ENCODE measurements at places on chromosomes 12 and 14.

GRCh38 chr14:106845286-106846087, 1319.1 kb downstream of the TMEM121 start:
- DNase-seq, result no peak

DNA sequence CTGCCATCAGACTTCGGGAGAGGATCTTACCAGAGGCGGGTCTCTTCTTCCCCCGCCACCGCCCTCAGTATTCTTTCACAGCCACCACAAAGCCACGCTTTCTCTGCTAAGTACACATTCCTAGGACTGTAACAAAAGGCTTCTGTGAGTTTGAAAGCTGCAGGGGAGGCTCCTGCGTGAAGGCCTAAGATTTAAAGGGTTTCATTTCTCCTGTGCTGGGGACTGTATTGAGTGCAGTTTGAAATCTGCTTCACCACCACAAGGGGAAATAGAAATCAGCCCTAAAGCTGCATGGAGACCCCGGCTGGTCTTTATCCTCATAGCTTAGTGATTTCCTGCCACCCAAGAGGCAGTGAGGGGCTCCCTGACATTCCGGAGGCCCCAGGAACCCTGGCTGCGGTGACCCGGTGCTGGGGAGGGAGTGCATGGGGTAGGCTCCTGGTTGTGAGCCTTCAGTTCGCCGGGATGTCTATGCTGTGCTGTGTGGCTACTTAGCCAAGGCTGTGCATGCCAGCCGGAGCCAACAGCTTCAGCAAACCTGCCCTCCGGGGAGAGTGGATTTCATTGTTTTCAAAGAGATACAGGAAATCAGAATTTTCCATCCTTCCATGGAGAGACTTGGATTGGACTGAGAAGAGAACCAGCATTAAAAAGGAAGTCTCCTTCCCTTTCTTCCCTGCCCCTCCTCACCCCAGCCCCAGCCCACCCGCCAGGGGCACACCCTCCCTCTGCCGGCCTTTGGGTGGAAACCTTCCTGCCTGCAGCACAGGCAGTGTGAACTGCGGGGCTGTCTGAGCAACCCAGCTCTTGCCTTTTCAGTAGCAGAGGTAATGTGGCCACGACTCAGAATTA, 163.3 kb downstream of the ETV6 start:
- DNase-seq, result no peak

DNA sequence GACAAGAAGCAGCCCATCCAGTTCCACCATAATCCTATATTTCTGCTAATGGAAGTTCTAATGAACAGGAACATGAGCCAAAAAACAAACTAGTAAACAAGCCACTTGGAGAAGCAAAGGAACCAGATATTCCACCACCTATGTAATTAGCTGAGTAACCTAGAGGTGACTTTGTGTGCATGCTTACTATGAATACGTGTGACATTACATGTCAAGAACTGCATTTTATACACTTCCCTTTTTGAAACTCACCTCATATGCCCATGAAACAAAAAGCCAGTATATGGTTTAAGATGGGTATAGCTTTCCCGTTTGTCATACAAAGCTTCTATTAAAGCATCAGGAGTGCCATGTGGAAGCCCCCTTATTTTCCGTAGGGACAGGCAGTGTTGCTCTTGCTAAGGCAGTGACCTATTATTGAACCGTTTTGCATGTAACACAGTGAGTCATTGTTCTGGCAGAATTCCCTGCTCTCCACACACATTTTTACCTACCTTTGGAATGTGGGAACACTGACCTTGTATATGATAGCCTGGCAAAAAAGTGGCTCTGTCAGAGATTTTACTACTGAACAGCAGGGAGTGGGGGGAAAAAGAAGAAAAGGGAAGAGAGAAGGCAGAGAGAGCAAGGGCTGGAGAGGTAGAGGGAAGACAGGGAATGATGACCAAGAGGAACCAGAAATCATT, 34.8 kb upstream of the FRMD6 start:
- peak; percentile 35 for DNase-seq

- DNase-seq, result peak; percentile 82
Observed at GRCh38 chr12:3777206-3777809, 24.4 kb upstream of the CRACR2A start.

DNA sequence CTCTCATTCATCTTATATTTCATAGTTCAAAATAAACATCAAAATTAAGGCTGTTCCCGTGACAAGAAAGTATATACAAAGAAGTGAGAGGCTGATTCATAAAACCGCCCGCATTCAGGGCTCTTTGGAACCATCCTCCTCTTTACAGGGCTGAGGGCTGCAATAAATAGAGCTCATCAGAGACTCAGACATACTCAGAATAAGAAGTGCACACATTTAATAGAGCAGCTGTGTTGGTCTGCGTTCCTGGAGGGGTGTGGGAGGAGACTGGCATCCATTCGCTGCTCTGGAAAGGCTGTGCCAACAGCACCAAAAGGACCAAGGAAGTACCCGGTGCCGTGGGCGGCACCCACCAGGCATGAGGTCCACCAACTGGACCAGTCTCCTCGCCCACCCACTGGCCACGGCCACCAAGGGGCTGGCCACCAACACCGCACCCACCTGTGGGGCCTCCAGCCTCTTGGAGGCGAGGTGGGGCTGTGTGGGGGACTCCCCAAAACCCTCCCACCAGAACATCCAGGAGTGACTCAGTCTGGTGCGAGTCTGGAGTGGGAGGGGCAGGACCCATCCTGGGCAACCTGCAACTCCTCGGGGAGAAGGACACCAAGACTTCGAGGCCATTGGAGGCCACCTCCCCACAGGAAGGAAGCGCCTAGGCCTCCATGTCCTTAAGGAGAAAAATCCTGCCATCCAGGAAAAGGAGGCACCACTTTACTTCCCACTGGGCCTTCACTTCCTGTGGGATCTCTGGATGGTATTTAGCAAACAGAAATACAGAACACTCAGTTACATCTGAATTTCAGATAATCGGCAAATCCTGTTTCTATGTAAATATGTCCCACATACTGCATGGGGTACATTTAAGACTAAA, 32.7 kb downstream of the VCPKMT start:
- no peak for DNase-seq

GRCh38 chr12:55743406-55744339, 751 bp downstream of the GDF11 start:
- DNase-seq, result peak; percentile 43

DNA sequence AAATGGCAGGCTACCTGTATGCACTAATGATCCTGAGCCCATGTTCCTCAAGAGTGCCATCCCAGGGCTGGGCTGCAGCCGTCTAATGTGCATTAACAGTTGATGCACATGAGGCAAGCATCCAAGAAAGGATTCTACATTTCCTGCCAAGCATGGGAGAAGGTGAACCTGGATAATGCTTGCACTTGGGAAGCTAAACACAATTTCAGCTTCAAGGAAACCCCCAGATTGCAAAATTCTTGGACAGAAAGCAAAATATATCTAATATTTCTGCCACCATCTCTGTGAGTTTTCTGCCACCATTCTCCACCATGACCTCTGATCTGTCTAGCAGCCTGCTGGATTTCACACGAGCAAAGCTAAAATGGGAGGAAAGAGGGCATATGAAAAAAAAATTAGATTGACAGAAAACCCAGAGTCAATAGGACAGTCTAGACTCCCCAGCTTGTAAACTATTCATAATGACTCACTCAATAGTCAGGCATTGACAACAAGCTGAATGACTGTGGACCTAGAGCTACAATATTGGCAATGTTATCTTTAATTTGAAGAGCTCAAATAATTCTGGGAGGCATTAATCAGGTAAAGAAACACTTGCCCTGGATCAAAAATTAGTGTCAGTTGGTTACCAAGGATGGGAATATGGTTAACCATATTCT, 91.9 kb upstream of the BCL2L14 start:
- no peak for DNase-seq

- no peak for DNase-seq
Observed at GRCh38 chr12:119374635-119375034, 40.1 kb downstream of the CCDC60 start.

DNA sequence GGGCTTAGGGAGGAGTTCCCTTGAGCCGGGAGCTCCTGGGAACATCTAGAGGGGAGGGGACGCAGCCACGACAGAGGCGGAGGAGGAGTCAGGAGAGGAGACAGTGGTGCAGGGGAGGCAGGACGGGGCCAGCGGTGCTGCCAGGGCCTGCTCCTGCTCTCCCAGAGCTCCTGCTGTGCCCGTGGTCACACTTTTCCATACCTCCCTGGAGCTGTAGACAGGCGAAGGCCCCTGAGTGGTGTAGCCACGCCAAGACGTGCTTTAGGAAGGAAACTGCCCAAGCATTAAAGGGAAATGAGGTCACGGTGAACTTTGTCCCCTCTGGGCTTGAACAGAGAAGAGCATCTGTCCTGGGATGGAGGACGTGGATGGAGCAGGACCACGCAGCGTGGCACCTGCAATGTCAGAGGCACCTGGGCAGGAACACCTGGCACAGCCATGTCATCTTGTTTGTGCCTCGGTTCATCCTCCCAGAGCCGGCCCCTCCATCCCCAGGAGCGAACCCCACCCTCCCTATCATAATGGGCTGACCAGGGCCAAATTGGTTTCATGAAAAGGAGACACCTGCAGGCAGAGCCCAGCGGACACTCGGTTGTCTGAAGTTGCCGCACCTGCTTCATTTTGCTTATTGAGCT, 239.5 kb upstream of the SFSWAP start:
- no peak for DNase-seq

DNA sequence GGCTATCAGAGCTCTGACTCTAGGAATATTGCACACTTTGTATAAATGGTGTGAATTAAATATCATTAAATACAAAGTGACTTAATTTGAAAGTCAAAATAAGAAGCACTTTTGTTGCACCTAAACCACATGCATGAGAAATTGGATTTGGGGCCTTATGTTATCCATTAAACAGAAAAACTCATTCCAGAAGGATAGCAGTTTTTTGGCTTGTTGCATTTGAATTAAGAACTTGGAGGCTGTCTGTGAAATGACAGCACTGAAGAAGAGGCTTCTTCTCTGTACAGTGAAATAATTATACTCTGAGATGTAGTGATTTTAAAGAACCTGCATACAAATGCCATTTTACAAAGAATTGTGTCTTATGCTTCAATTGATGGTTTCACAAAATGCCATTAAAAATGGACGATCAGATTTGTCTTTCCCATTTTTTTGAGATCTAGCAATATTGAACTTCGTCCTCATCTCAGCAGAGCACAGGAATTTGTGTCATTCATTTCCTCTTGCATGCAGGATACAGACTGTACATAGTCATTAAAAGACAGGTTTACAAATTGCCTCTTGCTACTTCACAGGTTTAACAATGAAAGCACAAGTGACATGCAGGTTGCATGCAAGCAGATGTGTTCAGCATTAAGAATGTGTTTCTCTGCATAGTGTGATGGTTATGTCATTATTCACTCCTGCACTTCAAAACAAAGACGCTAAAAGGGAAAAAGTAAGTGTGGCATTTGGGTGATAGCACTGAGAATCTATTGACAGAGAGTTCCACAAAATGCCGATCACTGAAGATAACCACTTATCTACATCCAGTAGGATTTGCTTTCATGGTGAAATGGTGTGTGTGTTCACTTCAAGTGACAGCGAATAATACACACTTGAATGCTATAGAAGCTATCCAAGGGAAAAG, 35.9 kb upstream of the PYGL start:
- DNase-seq, result no peak

DNA sequence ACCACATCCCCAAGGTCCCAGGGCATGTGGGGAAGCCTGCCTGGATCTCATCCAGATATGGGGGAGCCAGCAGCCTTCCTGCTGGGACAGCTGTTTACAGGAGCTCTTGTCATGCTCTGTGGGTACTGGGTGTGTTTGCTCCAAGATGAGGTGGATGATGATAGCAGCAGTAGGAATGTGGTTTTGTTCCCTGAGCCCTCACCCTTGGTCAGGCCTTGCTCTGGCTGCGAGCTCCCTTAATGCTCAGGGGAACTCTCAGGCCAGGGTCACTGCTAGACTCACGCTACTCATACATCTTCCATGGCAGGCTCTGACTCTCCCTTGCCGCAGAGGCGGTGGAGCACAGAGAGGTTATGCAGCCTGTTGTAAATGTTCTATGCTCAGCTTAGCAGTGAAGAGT, 990.3 kb downstream of the AACS start:
- DNase-seq, result no peak

DNA sequence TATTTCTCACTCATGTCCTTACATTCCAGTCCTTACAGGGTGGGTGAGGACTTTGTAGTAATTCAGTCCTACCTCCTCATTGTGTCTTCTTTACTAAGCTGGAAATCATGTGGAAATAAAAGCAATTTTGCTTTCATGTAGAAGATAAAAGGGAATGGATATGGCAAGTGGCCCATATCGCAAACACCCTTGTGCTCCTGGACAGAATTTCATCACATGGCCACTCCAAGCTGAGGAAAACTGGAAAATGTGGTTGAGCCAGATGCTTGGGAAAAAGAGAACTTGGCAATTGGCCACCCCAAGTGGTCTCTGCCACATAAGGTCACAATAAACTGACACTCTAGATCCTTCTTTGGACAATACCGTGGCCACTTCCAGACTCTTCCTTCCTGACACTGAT, 64.2 kb upstream of the IFNG-AS1 start:
- DNase-seq, result no peak

- no peak for DNase-seq
Observed at GRCh38 chr12:114478865-114479264, 72.9 kb upstream of the TBX5 start.

DNA sequence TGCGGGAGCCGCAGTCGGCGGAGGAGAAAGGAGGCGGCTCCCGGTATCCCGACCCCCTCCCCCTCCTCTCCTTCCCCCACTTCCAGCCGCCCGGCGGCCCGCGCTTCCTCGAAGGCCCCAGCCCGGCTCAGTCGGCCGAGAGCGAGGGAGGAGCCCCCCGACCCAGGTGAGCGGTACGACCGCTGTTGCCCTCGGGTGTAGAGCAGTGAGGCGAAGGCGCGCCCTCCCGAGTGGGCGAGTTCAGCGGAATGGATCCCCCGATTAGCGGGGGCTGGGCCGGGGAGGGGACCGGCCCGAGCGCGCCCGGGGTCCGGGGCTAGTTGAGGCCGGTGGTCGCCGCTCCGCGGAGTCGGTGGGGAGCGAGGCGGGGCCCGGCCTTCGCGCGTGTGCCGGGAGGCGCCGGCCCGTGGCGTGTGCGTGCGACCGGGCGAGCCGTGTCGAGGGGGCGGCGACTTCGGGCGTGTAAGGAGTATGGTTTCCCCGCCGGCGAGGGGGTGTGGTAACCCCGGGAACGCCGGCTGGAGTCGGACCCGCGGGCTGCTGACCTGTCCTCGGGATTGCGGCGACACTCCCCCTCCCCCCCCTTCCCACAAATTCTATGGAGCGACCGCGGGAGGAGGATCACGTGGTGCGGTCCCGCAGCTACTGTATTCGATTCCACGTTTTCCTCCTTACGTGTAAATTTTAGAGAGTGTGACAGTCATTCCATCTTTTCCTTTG, 501 bp downstream of the RIMKLB start:
- DNase-seq, result peak; percentile 46

GRCh38 chr12:4320497-4320852, 538 bp upstream of the TIGAR start:
- no peak for DNase-seq

GRCh38 chr12:27653661-27654060, 42.6 kb upstream of the REP15 start:
- no peak for DNase-seq
